Endothelial cell of umbilical vein (primary cell): ENCODE measurements at places on chromosomes 16 and 17.

GRCh38 chr16:56604966-56605365 is 3.4 kb upstream of the MT2A start:
- DNase-seq: no peak

- DNase-seq: no peak
Measured at GRCh38 chr17:22503322-22503899, 811.1 kb downstream of the KCNJ18 start.

- DNase-seq: no peak
Measured at GRCh38 chr17:33572615-33573014, 279.5 kb upstream of the ASIC2 start.

GRCh38 chr17:4182043-4182442 is 39.0 kb downstream of the CYB5D2 start:
- no peak for DNase-seq

DNA sequence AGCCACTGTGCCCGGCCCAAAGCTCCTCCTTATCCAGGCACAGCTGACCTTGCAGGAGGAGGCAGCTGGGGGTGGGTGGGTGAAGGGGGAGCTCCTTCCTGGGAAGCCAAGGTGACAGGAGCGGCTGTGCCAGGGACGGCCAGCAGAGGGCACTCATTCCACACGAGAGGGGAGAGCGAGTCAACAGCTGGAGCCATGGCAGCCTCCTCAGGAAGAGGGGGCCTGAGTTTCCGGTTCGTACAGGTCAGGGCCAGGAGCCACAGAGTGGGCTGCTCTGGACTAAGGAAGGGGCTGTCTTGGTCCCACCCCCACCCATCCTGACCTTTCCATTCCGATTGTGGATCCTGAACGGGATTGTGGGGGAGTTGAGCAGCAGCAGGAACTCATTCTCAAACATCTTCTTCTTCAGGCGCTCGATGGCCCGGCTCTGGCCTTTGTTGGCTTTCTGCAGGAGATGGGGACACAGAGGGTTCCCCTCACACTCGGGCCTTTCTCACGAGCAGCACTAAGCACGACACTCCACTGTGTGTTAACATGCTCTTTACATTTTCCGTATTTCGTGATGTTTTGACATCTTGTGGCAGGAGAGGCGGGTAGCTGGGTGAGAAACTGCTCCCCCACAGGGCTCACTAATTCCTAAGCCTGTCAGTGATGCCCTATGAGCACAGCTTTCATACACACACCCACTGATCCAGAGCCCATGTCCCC is 61.6 kb downstream of the TIMM22 start:
- peak; percentile 65 for DNase-seq

DNA sequence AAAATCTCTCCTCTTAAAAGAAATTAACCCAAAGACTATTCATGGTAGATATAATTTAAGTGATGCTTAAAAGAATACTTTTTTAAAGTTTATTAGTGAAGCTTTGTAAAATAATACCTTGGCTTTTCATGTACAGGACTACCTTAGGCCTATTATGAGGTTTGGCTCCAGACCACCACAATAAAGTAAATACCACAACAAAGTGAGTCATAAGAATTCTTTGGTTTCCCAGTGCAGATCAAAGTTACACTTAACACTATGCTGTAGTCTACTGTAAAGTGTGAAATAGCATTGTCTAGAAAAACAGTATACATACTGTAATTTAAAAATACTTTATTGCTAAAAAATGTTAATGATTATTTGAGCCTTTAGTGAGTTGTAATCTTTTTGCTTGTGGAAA is 31.7 kb downstream of the CLTC start:
- no peak for DNase-seq

GRCh38 chr17:15479703-15480102 is 12.3 kb upstream of the CDRT4 start:
- DNase-seq: peak; percentile 75

DNA sequence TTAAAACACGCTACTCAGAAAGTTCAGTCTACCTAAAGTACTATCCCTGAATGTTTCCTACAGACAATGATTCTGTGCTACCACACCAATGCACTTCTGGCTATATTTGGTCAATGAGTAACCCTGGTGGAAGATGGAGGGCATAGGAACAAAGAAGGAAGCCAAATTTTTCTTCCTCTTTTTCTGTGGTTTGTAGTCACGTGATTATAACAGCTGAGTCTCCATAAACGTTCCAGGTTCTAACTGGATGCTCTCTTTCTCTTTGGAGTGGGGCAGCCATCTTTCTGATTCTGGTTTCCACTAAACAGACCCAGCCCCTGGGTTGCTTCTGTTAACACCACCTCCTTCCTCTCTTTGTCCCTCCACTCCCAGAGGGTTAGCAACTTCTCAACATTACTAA is 274.9 kb downstream of the CDH11 start:
- no peak for DNase-seq

DNA sequence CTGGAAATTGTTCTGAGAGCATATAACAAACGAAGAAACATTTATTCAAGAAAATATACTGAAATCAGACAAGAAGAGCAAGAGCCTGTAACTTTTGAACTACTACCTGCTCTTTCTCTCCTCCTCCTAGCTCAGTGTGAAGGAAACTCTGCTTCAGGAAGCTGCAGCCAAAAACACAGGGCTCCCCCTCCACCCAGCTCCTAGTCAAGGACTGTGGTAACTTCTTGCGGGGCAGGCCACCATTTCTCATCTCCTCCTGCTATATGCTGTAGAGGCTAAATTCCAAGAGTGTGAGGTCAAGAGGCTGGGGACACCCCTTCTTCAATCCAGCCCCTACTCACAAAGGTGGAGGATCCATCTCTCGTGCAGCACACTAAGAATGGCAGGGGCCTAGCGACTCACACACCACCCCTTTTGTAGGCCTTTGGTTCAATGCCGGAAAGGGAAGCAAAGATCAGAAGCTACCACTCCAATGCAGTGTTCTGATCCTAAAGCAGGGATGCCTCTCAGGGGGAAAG is 74.6 kb downstream of the ITFG1 start:
- DNase-seq: no peak

- DNase-seq: no peak
Measured at GRCh38 chr17:73695035-73695738, 50.9 kb upstream of the SDK2 start.

GRCh38 chr17:73387746-73388577 is 76.2 kb upstream of the CDC42EP4 start:
- no peak for DNase-seq

GRCh38 chr16:27646806-27647205 is 96.9 kb downstream of the KATNIP start:
- DNase-seq: no peak

- no peak for DNase-seq
Measured at GRCh38 chr17:59752446-59752845, 45.0 kb downstream of the VMP1 start.

- no peak for DNase-seq
Measured at GRCh38 chr16:47676635-47677177, 215.6 kb downstream of the PHKB start.

GRCh38 chr16:87119168-87119567 is 198.0 kb downstream of the C16orf95 start:
- no peak for DNase-seq

DNA sequence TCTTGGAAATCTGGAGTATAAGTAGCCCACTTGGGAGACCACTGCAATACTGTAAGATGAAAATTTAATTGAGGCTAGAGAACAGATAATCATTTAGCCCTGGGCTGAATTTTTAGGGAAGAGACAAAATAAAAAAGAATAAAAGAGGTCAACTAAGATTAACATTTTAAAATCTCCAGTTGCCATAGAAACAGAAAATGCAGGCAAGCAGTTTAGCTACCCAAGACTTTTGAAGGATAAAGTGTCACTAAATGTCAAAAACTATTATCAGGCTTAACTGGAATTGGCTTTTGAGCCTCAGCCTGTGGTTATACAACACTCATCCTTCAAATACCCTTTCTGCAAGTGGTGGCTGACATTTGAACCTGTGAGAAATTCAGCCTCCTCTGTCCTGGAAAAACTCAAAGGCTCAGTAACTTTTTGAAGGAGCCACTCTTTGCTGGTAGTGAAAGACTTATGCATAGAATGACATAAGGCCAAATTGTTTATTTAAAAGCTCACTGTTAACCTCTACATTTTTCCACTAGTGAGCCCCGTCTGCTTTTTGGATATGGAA is 220.7 kb upstream of the KCNJ16 start:
- no peak for DNase-seq

GRCh38 chr16:68417711-68418301 is 30.5 kb downstream of the SMPD3 start:
- DNase-seq: peak; percentile 9

DNA sequence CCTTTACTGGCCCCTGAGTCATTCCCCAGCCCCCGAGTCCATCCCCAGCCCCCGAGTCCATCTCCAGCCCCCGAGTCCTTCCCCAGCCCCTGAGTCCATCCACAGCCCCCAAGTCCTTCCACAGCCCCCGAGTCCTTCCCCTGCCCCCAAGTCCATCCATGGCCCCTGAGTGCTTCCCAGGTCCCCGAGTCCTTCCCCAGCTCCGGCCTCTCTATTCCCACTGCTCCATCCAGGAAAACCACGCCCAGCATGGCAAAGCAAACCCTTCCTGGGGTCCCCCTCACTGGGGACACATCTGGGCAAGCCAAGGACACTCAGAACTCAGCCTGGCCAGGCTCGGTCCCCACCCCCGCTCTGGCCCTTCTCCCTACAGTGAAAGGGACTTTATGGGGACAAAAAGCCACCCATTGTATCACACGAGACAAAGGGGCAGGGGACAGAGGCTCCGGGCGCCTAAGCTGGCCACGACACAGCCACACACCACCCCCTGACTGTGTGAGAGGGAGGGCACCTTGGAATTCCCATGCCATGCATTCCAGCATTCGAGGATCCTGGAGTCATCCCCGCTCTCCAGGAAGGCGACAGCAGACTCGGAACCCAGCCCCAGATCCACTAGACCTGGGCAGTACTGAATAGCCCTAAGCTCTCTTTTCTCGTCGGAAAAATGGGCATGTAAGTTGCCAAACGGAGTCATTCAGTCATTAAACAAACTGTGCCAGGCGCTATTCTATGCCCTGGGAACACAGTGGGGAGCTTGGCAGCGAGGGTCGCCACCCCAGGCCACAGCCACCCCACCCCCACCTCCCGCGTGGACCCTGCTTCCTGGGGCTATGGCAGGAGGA is 14.0 kb downstream of the PLLP start:
- no peak for DNase-seq

- DNase-seq: no peak
Measured at GRCh38 chr17:20063665-20064648, 54.8 kb downstream of the SPECC1 start.

DNA sequence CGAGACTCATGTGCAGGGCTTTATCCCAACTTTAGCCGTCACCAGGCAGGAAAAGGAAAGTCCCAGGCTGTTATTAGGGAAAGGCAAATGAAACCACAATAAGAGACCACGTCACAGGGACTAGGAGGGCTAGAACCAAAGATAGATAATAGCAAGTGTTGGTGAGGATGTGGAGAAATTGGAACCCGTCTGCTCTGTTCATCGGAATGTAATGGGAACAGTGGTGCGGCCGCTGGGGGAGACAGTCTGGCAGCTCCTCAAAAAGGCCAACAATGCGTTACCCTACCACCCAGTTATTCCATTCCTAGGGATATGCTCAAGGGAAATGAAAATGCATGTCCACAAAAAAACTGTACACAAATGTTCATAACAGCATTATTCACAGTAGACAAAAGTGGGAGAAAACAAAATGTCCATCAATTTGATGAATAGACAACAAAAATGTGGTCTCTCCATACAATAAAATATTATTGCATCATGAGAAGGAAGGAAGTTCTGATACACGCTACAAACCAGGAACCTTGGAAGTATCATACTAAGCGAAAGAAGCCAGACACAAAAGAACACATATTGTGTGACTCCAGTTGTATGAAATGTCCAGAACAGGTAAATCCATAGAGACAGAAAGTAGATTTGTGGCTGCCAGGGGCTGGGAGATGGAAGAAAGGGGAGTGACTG is 19.5 kb upstream of the USP10 start:
- DNase-seq: no peak

DNA sequence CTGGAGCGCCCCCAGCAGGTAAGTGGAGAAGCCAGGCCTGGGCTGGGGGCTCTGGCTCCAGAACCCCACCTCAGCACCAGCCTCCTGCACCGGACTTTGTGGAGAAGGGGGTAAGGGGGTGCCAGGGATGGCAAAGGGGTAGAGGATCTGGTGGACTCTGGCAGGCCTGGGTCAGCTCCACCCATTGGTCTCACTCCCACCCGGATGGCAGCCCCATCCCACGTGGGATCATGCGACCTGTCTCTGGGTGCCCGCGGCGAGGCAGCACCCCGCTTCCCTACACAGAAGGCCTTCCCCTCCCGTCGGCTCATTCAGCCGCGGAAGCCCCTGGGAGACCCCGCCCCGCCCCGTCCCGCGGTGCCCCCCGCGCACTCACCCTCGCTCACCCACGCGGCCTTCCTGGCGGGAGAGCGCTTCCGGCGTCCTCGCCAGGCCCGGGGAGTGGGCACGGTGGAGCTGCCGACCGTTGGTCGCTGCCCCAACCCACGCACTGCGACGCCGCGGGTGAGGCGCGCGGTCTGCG is 498 bp upstream of the PLEKHG4 start:
- no peak for DNase-seq

GRCh38 chr16:66409156-66409555 is 17.9 kb upstream of the BEAN1 start:
- no peak for DNase-seq

DNA sequence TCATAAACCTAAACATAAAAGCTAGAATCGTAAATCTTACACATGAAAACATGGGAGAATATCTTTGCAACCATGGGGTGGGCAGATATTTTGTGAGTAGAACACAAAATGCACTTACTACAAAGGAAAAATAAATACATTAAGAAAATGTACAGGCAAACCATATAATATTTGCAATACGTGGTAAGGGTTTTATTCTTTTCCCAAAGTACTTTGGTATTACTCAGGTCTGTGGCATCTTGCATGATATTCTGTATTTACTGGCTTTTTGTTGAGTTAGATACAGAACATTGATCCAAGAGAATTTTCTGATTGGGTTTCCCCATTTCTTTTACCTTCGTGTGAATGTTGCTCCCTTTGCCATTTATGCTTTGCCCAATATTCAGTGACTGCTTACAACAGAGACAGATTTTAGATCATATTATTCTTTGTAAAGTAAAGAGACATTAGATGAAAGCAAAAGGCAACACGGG is 33.0 kb upstream of the ARHGAP17 start:
- no peak for DNase-seq

DNA sequence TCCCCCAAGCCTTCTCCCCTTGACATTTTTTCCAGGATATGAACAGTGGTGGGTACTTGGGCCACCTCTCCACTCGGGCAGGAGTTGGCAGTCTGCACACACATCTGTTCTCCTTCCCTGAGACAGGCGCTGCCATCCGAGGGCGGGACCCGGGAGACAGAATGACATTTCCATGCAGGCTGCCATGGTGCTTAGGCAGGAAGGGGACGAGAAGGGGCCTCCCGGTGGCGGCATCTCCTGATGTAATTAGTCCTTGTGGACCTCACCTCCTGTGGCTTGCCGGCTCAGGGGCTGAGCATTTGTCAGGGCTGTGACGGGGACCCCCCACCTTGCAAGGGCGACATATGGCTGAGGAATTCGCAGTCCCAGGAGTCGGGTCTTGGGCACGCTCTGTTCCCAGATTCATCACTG is 197.2 kb downstream of the FOXL1 start:
- no peak for DNase-seq

GRCh38 chr17:3968015-3968414 is 3.8 kb upstream of the ATP2A3 start:
- DNase-seq: no peak
